ENCODE measurements at places on chromosomes 4 and X. TPM values are rescaled to one million over a fixed set of nuclear protein-coding genes. Genes with fewer than 3 reads are reported as not detected.

The ADH1A gene
- not detected for total RNA-seq

DNA sequence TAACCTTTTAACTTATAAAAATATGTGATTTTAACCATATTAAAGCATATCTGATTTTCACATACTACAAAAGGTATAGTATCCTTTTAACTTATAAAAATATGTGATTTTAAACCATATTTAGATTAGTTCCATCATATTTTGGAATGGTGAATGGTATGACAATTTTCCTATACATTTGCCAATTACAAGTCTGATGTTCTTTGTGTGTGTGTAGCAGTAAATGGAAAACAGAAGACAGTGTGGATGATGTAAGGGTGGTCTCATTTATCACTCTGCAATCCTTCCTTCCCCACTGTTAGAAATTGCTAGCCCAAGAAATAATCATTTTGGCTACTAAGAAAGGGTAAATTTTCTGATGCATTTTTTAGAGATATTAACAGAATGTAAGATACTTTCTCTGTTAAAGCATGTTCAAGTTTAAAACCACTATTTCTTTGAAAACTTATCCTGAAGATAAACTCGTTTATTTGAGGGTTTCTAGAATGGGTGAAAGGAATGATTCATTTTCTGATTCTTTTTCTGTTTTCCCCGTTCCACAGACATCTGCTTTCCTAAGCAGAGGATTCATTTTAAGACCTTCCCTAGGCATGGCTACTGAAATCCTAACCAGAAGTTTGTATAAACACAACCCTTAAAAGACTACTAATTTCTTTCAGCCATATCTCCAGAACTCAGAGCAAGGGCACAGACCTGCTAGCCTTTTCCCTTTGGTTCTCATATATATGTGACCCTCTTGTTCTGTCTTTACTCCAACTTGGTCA lies 21.0 kb downstream of the NUDT6 start:
- DNase-seq, result peak; percentile 20

DNA sequence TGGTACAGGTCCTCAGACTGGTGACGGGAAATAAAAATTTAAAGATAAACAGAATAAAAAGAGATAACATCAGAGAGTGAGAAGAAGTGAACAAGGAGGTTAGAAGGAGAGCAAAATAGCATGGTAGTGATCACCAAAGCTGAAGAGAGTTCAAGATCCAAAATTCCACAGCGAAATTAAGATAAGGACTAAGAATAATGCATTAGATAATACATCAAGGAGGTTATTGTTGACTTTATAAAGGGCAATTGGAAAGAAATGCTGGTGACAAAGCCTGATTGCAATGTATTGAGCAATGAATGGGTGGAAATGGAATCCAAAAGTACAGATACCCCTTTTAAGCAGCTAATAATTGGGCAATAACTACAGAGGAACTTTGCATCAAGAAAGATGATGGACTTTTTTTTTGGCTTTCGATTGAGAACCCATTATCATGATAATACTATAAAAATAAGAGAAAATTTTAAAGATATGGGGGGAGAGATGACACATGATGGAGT lies 101.6 kb upstream of the MAP9 start:
- no peak for DNase-seq

GRCh38 chr4:69518538-69519198 lies 23.0 kb upstream of the UGT2B4 start:
- DNase-seq, result no peak

DNA sequence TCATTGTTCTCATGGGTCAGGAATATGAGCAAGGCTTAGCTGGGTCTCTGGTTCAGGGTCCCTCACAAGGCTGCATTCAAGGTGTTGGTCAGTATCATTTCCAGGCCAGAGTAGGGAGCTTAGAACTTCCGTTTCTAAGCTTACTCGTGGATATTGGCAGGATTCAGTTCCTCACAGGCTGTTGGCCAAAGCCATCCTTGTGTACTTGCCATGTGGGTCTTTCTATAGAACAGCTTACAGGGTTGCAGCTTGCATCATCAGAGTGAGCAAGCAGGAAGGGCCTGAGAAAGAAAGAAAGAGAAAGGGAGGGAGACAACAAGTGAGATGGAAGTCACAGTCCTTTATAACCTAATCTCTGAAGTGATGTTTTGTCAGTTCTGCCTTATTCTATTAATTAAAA lies 5.1 kb upstream of the LIMCH1 start:
- DNase-seq, result no peak

The PNMA6A gene
- total RNA-seq, result not detected

GRCh38 chrX:52082578-52082977 lies 13.6 kb upstream of the MAGED4B start:
- DNase-seq, result peak; percentile 75

DNA sequence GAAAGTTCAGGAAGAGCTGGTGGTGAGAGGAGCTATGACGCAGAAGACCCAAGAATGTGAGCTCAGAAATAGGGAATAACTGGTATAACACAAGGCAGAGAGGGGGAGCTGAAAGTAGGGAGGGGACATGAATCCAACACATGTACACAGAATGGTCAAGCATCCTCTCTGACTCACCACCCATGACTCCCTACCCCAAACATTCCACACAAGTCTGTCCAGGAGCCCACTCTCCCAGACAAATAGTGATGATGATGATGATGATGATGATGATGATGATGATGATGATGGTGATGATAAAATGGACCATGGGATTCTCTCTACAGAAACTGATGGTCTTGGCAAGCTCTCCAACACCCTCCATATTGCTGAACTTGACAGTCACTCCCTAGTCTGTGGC lies 46.4 kb downstream of the NAT8L start:
- DNase-seq, result peak; percentile 75

GRCh38 chr4:105637408-105638176 lies 70.9 kb downstream of the INTS12 start:
- DNase-seq, result peak; percentile 62

DNA sequence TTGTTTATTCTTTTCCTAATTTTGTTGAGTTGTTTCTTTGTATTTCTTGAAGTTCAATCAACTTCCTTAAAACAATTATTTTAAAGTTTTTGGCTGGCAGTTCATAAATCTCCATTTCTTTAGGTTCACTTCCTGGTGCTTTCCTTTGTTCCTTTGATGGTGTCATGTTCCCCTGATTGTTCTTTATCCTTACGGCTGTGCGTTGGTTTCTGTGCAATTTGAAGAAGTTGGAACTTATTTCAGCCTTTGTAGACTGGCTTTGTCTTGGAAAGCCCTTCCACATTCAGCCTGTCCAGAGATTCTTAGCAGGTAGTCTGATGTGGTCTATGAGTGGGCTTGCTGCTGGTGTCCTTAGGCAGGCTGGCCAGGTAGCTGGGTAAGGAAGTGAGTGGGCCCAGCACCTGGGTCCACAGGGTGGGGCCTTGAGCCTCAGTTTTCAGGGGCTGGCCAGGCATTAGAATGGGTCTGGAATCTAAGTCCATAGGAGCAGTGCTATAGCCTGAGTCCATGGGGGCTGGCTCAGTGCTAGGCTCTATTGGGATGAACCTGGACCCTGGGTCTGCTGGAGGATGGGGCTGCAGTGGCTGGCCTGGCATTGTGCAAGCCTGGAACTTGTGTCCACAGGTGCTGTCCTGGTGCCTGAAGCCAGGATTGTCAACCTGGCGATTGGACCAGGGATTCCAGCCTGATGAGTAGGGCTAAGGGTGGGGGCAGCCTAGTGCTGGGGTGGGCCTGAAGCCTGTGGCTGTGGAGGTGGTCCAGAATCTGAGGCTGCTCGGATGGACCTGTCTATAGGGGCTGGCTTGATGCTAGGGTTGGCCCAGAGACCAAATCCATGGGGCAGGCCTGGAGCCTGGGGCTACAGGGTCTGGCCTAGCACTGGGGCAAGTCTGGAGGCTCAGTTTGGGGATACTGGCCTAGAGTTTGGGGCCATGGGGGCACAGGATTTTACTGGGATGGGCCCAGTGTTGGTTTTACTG lies 152.4 kb downstream of the STAG2 start:
- no peak for DNase-seq
